ENCODE measurements at places on chromosomes 1 and 21. TPM values are rescaled to one million over a fixed set of nuclear protein-coding genes. Genes with fewer than 3 reads are reported as not detected.

GRCh38 chr1:62712336-62713243 is 24.4 kb upstream of the DOCK7 start:
- no peak for DNase-seq

GRCh38 chr1:208731981-208732821 is 488.0 kb upstream of the PLXNA2 start:
- DNase-seq, result peak; percentile 3

DNA sequence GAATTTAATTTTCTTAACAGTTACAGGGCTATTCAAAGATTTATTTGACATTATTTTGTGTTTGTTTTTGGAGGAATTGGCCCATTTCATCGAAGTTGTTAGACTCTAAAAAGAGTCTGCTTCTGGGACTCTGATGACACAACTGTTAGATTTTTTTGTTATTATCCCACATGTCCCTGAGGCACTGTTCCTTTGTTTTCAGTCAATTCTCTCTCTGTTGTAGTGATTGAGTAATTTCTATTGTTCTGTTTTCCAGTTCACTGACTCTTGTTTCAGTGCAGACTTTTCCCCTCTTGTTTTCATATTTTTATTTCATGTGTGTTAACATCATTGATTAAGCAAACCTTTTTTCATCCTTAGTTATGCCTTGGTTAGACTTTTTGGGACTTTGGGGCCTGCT is 325.0 kb downstream of the ZNF326 start:
- DNase-seq, result peak; percentile 68

DNA sequence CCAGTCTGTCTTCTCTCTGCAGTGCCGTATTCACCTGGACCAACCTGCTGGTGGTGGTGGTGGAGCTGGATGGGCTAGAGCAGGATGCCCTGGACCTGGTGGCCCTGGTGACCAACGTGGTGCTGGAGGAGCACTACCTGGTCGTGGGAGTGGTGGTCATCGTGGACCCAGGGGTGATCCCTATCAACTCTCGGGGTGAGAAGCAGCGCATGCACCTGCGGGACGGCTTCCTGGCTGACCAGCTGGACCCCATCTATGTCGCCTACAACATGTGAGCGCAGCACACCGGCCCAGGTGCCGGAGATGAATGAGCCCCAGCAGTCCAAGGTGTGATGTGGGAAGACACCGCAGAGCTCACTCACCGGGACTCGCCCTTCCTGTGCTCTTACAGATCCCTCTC is 37.5 kb downstream of the S100B start:
- DNase-seq, result no peak

Gene SHISAL2A
- polyA plus RNA-seq, result 3.5 TPM

Gene TRNP1
- 1.8 TPM for polyA plus RNA-seq

Gene MCOLN2
- polyA plus RNA-seq, result 0.11 TPM

Gene DPYD
- polyA plus RNA-seq, result 7.3 TPM

Gene DIO1
- not detected for polyA plus RNA-seq
